ENCODE measurements at places on chromosomes 4 and X.

DNA sequence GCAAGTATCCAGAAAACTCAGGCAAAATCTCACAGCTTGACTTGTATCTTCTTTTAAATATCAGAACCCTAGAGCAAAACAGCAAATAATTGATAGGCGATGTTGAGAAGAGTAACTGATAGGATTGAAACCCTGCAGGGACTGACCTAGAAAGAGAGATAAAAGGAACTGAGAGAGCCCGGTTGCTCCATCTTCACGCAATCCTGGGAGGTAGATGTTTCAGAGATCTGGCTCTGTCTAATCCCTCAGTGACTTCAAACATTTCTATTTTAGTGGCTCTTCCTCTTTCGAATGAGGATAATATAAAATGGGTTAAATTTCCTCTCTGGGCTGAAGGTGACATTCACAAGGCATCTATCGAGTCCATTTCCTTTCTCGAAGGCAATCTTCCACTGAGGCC is 39.3 kb upstream of the RPL34 start:
- no peak for DNase-seq

DNA sequence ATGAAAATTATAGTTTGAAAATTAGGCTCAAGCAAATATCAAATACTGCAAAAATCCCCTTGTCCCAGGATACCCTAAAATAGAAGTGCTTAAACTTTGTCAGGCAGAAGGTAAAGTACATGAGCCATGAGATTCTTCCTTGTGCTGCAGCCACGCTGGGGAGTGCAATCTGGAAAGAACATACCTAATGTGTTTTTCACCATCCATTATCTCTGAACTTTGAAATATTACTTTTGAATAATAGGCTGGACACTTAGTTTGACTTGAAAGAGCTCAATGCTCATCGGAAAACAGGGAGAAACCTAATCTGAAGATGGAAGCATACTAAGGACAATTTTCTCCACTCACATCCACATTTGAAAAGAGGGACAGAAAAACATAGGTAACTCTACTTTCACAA is 18.9 kb downstream of the THAP9 start:
- no peak for DNase-seq

GRCh38 chr4:7515390-7515902 is 80.7 kb upstream of the PSAPL1 start:
- no peak for DNase-seq

GRCh38 chrX:50721764-50722521 is 92.1 kb downstream of the SHROOM4 start:
- no peak for DNase-seq

- DNase-seq, result no peak
These were observed 34.0 kb downstream of the HSD17B11 start for GRCh38 chr4:87356832-87357526.

- DNase-seq, result no peak
These were observed 188.4 kb upstream of the TRPC5 start for GRCh38 chrX:112270991-112271390.

DNA sequence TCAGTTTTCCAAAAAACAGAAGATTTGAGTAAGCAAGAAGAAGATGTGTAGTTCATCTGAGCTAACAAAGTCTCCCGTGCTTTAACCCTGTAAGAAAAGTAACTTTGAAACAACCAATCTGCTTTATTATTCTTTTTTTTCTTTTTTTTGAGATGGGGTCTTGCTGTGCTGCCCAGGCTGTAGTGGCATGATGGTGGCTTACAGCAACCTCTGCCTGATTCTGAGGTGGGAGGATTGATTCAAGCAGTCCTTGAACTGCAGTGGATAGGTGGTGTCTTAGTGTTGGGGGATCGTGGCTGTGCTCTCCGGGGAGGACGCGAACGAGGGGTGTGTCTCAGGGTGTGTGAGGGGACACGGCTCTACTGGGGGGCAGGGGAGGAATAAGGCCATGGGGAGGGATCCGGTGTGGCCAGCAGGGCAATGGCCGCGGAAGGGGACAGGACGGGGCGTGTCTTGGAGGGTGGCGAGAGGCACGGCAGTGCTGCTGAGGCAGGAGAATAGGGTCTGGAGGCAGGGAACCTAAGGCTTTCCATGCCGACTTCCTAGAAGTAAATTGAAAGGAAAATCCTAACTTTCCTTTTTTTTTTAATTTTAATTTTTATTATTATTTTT is 2.4 kb downstream of the ARSD start:
- no peak for DNase-seq

GRCh38 chrX:21158678-21159077 is 215.5 kb upstream of the CNKSR2 start:
- no peak for DNase-seq

DNA sequence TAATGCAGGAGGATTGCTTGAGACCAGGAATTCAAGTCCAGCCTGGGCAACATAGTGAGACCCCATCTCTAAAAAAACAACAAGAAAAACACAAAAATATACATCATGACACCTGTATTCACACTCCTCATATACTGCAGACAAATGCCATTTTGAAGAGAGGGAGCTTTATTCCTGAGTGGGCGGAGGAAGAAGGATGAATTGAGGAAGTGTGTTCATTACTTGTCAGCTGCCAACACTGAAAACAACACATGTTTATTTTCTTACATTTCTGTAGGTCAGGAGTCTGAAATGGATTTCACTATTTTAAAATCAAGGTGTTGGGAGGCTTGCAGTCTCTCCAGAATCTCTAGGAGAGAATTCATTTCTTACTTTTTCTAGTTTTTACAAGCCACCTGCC is 47.2 kb upstream of the CD99 start:
- no peak for DNase-seq

DNA sequence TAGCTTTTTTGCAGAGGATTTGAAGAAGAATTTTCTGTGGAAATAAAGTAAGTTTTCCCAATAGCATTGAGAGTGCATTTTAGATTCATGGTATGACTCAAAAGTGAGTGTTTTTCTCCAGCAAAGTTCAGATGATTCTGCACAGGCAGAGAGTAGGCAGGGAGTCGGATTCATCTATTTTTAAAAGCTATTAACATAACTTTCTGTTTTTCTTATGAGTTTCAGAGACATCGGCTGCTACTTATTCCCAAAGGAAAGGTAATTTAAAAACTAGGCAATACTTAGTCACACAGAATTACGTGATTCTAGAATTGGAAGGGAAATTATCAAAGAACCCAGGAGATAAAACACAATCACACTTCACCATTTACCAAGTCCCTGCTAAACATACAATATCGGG is 4.4 kb downstream of the CCDC110 start:
- no peak for DNase-seq

- DNase-seq, result peak; percentile 68
These were observed 549 bp downstream of the MSL3 start for GRCh38 chrX:11758400-11759171.

DNA sequence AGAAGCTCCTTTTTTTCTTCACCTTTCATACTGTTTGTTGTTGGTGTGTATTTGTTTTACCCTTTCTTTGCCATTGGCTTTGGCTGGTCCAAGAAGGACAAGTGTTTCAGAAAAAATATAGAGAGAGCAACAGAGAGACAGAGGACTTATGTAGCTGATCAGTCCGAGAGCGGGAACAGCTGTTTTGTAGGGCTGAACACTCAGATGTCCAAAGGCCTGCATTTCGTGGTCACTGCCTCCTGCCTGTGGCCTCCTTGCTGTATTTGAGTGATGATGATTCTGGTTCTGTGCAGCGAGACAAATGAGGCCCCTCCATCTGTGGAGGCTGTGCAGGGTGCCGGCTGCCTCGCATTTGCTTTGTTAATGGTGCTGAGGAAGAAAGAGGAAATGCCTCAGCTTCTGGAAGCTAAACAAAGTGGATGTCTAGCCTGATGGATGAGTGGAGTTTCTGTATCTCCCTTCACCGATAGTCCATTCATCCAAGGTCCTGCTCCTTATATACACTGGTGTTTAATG is 19.8 kb upstream of the STOX2 start:
- DNase-seq, result no peak

- DNase-seq, result no peak
These were observed 75.0 kb upstream of the DHX15 start for GRCh38 chr4:24659241-24659961.

DNA sequence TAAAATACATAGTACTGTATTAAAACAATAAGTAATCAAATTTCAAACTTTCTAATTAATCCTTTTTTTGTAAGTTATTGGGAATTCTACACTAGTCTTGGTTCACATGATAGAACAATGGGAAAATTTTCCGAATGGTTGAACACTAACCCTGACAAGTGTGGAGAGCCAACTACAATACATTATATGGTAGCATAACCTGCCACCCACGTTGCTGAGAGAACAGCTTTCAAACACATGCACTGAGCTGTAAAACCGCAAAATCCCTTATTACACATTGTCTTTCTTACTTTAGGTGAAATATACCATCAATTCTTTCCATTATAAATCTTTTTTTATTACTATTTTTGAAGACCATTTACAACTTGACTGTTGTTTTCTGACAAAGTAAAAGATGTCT is 54.7 kb downstream of the ANAPC10 start:
- DNase-seq, result no peak

DNA sequence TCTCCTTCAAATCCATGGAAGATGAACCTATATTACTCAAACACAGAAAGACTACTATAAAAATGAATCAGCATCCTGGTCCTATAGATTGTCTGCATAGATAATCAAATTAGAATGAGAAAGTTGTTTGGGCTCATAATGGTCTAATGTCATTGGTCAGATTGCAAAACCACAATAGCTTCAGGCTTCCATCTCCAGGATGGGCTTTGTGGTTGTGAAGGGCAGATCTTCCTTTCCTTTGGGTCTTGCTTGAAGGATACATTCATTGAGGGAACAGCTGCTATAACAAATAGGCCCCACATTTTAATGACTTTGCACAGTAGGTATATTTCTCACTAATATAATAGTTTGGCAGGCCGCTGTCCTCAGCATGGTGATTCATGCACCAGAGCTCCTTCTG is 94.3 kb downstream of the REPS2 start:
- no peak for DNase-seq

DNA sequence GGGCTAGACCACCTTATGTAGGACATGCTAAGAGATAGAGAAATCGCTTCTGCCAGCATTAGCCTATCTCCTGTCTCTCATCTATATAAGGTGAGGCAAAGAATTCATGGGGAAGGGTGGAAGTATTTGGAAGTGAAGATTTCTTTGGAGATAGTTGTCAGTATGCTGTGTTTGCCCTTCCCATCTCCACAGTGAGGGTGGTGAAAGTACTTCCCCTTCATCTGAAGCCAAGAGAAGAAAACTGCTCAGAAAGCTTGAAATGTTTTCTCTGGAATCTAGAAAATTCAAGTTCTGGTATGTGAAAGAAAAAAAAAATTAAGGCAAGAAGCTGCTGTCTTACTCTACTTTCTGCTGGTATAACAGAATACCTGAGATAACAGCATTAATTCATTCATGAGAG is 12.3 kb upstream of the ADH5 start:
- no peak for DNase-seq

- no peak for DNase-seq
These were observed 2.8 kb downstream of the CLCN5 start for GRCh38 chrX:49925176-49925575.

GRCh38 chr4:12472087-12472486 is 1012.1 kb downstream of the RAB28 start:
- DNase-seq, result no peak

GRCh38 chrX:6299724-6300123 is 71.1 kb upstream of the NLGN4X start:
- no peak for DNase-seq

DNA sequence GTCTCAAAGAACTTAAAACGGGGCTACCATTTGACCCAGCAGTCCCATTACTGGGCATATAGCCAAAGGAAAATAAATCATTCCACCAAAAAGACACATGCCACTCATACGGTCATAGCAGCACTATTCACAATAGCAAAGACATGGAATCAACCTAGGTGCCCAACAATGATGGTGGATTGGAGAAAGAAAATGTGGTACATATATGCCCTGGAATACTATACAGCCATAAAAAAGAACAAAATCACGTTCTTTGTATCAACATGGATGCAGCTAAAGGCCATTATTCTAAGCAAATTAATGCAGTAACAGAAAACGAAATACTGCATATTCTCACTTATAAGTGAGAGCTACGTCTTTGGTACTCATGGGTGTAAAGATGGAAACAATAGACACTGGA is 138.1 kb upstream of the NEIL3 start:
- no peak for DNase-seq

DNA sequence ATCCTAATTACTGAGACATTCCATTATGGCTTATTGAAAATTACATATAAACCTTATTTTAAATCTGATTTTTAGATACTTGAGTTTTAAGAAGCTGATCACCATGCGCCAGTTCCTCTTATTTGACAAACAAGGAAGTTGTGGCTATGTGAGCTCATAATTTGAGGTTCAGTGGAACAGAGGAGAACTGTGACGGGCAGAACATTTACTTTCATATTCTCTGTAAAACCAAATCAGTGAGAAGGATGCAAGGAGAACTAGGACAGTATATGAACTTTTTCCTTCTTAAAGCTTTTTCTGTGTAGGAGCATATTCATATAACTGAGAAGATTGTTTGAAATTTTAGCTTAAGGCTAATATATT is 25.3 kb downstream of the STIM2 start:
- DNase-seq, result no peak

DNA sequence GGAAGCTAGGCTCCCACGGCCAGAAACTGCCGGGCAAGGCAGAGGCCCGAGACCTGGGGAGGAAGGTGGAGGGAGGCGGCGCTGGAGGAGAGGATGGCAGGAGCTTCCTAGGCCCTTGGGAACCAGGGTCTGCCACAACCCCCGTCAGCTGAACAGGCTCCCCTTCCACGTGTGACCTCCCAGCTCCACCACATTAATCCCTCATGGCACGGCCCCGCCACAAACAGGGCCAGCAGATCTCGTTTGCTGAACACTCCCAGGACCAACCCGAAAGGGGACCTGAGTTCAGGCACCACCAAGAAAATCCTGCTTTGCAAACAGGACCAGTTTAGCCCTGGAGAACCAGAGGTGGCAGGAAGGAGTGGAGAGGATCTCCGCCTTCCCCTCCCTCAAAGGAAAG is 62.7 kb downstream of the FHDC1 start:
- DNase-seq, result no peak

DNA sequence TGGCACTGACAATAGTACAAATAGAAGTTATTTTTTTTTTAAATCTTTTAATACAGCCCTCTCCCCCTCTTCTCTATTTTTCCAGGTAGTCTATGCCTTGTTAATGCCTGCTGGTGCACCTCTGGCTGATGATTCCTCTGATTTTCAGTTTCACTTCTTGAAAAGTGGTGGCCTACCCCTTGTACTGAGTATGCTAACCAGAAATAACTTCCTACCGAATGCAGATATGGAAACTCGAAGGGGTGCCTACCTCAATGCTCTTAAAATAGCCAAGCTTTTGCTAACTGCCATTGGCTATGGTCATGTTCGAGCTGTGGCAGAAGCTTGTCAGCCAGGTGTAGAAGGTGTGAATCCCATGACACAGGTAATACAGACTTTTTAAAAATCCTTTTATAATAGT is 99.1 kb downstream of the USP9X start:
- DNase-seq, result no peak
